ENCODE measurements at places on chromosomes 1 and 21.

- DNase-seq, result peak; percentile 54
Observed at GRCh38 chr1:33392639-33393038, 38.3 kb downstream of the PHC2 start.

- DNase-seq, result peak; percentile 21
Observed at GRCh38 chr1:21378705-21379494, 61.0 kb upstream of the NBPF3 start.

- DNase-seq, result no peak
Observed at GRCh38 chr1:10932088-10932487, 80.4 kb upstream of the TARDBP start.

- DNase-seq, result peak; percentile 67
Observed at GRCh38 chr21:43012596-43012995, 38.2 kb downstream of the PKNOX1 start.

Measured in iris pigment epithelial cell (primary cell).